SK-MEL-5 (cell line): ENCODE measurements at places on chromosomes 6 and 20. TPM values are rescaled to one million over a fixed set of nuclear protein-coding genes. Genes with fewer than 3 reads are reported as not detected.

- DNase-seq = no peak
These were observed 574.3 kb downstream of the COL12A1 start for GRCh38 chr6:74631564-74631963.

- DNase-seq = no peak
These were observed 80.5 kb downstream of the YTHDF1 start for GRCh38 chr20:63135411-63135810.

GRCh38 chr6:1971612-1972011, 273.8 kb downstream of the GMDS start:
- DNase-seq = no peak

DNA sequence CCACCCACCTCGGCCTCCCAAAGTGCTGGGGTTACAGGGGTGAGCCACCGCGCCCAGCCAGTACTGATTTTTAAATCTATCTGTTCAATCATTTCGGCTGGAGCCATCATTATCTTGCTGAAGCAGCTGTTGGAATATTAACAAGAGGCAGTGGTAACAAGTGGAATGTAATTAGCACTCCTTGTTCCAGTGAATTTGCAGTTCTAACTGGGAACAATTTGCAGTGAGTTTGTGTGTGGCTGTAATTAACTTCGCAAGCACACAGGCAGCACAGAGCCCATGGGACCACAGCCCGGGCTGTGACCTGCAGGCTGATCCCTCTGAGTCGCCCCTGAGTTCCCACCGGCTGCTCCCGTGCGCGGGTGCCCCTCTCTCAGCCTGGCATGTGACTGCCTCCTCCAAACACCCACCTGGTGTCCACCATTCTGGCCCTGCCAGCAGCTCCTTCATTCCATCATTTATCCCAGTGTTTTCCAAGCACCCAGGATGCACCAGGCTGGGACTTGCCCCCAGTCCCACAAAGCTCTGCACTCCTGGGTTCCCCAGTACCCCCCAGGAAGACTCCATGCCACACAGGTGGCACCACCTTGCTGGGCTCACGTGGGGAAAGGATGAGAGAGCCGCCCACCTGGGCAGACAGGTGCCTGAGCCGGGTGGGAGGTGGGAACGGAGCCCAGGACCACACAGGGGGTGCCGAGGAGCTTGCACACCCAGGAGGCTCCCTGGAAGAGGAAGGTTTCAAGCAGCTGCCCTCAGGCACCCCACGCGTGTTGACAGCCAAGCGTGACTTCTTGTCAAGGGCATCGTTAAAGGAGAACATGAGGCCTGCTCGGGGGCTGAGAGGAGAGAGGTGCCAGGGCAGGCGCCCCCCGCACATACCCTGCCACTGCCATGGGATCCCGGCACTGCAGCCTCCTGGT, 75.2 kb downstream of the YTHDF1 start:
- DNase-seq = no peak

DNA sequence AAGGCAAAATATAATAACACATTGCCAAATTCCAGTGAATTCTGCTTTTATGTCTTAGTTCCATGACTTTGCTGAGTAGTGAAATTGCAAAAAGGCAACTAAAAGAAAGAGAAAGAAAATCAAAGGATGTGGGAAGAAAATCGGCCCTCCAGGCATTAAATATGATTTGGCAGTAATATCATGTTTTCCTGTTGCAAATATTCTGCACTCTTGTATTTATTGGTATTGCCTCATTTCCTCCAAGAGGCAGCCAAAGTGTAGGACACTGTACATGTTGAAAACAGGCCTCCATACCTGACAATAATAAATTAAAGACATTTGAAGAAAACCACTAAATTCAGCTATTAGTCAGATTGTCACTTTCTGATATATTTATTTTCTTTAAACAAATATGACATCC, 460.0 kb upstream of the NOX3 start:
- no peak for DNase-seq

DNA sequence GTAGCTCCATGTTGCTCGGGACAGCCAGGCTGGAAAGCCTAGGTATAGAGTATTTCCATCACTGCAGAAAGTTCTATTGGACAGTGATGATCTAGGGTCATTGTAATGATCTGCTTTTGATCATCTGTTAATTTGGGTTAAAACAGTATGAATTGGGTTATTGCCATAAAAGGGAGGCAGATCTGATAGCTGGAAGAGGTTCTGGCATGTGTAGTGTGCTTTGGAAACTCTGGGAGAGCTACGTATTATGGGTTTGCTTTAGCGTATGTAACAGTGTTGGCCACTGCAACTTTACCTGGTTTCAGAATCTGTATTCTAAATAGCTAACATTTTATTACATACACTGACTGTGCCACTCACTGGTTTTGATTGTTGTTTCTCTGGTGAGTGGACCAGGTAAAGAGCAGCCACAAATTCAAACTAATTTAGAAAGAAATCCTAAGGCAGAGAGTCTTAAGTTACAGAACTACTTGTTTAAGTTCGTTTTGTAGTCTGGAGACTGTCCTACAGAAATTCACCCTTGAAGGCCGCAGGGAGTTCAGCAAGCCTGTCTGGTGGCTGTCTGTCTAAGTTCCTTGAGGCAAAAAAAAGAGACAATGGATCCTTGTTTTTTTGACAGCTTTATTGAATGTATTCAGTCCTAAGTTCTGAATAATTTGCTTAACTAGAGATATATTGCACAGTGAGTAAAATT, 300.3 kb downstream of the PRL start:
- peak; percentile 69 for DNase-seq

GRCh38 chr6:143097224-143097795, 36.6 kb downstream of the AIG1 start:
- DNase-seq = no peak

DNA sequence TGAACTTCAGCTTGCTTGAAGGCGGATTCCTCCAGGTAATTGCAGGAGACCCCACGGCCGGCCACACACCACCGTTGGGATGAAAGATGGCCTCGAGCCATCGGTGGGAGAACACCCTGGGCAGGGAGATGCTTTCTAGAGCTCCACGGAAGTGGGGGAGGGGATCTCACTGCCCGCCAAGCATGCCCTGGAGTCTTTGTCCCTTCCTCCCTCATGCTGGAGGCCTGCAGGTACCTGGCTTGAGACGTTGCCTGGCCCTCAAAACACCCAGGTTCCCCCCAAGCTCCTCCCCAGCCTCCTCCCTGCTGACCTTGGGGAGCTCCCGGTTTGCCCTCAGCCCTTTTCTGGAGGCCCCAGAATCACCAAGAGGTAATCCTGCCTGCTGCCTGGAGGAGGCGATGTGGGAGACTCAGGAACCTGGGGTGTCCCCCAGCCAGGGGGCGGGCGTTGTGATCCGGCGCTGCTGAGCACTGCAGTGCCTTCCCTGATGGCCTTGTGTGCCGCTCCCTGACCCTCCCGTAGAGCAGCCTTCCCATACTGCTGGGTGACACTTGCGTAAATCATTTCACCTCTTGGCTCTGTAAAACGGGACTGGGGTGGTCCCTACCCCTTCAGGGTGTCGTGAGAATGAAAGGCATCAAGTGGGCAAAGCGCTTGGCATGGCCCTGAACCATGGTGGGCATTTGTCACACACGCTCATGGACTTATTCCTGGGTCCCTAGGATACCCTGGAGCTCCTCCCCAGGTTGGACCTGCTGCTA, 91.4 kb downstream of the CEBPB start:
- peak; percentile 41 for DNase-seq

DNA sequence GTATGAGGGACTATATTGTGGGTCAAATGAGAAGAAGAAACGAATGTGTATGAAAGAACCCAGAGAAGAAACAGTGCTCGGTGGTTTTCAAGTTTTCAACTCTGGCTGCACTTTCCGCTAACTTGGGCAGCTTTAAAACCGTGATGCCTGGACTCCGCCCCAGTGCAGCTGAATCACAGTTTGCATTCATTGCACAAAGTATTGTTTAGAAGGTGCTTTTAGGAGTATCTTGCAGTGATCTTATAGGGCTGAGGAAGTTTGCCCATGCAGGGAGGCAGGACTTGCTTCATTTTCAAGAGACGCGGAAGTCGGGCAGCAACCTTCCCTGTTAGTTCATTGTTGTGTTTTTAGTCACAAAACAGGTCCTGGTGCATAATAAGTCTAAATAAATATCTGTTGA, 52.7 kb downstream of the RSPH3 start:
- no peak for DNase-seq

- no peak for DNase-seq
These were observed 49.3 kb downstream of the NCOA6 start for GRCh38 chr20:34776177-34776576.

DNA sequence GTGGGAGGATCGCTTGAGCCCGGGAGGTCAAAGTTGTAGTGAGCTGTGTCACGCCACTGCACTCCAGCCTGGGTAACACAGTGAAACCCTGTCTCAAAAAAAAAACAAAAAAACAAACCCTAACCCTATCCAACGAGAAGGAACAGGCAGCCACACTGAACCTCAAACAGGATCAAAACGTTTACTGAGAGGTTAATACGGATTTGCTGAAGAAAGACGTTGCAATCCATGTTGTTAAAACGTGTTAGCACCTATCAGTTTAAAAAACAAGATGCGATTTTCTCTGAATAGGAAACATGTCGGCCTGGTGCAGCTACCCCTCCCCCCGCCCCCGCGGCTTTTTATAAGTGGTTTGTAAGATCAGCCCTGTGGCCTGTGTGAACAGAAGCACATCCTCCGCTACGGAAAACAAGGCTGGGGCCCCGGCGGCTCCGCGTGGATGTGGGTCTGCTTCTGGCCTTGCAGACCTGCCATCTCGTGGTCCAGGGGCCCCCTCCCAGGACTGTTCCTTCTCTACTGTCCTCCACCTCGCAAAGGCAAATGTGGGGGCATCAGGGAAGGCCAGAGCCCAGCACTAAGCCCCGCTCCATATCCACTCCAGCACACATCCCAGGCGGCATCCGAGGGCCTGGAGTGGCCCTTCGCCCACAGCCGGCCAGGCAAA, 11.4 kb downstream of the SLC2A4RG start:
- no peak for DNase-seq

GRCh38 chr6:165458134-165458533, 148.7 kb upstream of the C6orf118 start:
- no peak for DNase-seq

DNA sequence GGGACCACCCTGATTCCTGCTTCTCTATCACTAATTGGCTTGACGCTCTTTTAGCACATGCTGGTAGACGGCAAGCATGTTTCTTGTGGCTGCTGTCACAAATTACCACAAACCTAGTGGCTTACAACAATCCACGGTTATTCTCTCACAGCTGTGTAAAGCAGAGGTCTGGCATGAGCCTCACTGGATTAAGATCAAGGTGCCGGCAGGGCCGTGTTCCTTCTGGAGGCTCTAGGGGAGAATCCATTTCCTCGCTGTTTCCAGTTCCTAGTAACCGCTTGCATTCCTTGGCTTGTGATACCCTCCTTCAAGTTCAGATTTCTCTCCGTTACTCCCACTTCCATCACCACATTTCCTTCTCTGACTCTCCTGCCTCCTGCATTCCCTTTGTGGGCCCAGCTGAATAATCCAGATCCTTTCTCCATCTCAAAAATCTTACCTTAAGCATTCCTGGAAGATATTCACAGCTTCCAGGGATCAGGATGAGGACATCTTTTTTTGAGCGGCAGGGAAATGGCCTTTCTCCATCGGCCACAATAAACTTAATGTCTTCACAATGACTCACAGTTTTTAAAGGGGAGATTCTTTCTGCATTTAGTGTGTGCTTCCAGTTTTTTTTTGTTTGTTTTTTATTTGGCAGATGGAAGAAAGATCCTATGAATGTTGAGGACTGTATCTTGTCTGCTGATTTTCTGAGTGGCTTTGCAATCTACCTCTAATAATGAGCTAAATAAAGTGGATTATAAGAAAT, 39.9 kb downstream of the BMP6 start:
- no peak for DNase-seq

DNA sequence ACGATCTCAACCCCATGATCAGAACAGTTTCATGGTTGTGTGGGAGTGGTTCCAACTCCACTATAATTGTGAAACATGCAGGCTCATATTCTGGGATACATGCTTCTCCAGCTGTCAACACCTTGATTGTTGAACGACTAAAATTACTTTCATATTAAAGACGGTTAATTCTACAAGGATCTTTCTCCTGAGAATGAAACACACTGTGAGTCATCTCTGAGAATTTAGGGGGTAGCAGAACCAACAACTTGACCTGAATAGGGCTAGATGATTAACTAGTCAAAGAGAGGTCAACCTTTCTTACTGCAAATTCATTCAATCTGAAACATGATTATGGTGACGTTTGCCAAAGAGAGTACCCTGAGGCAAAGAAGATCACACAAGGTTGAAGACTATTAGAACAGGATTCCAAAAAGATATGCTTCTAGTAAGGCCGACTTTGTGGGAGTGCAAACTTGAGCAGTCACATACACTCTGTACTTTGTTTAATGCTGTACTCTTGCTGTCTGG, 175.2 kb upstream of the CITED2 start:
- no peak for DNase-seq

DNA sequence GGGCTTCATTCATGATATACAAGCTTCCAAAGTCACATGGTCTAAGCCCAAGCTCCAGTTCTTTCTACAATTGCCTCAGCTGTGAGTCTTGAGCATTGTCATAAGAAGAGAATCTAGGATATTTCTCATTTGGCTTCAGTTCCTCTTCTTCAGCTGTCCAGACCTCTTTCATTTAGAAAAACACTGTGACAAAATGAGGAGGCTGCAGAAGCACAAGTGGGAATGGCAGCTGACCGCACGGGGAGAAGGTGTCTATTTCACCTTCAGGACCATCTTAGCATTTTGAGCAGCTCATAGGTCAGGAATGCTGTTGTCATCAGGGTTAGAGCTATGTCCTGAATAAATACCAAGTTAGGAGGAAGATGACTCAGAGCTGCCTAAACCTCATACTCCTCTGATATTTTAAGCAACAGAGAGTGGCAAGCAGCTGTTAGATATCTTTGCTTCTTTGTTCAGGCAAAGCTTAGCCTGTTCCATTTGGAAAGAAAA, 390.1 kb upstream of the CITED2 start:
- peak; percentile 44 for DNase-seq

GRCh38 chr6:6788394-6789032, 200.0 kb downstream of the LY86 start:
- peak; percentile 84 for DNase-seq

GRCh38 chr6:146545581-146545980, 1.9 kb downstream of the RAB32 start:
- peak; percentile 61 for DNase-seq

GRCh38 chr6:119110601-119111548, 32.4 kb upstream of the FAM184A start:
- peak; percentile 72 for DNase-seq

GRCh38 chr6:33700391-33701050, 11.0 kb downstream of the UQCC2 start:
- peak; percentile 86 for DNase-seq

GRCh38 chr6:75334266-75335040, 49.9 kb upstream of the TMEM30A start:
- no peak for DNase-seq

DNA sequence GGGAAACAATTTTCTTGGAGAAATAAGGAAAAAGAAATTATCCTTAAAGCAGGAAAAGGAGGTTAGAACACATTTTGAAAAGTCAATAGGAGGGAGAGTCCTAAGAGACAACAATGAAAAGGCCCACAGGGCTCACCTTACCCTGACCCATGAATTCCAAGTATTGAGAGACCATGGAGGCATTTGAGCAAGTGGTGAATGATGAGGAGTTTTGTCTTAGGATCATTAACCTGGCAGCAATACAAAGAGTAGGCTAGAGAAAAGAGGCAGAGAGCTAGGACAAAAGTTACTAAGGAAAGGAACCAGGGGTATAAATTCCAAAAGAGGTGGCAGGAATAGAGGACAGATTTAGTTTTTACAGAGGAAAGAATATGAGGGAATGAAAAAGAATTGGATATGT, 44.7 kb downstream of the PACRG start:
- DNase-seq = no peak

The TSHZ2 gene
- not detected in 2 replicates for total RNA-seq

The RIMS1 gene
- not detected in 2 replicates for total RNA-seq

The LY86 gene
- total RNA-seq = not detected in 2 replicates

The OLIG3 gene
- total RNA-seq = not detected in 2 replicates

The RTN4IP1 gene
- 9.3 and 10.5 TPM in 2 replicates for total RNA-seq

The SRXN1 gene
- total RNA-seq = 111 and 125 TPM in 2 replicates

The SLC22A3 gene
- not detected in 2 replicates for total RNA-seq
